ELF-1 (cell line): ENCODE measurements at places on chromosomes 4 and X.

DNA sequence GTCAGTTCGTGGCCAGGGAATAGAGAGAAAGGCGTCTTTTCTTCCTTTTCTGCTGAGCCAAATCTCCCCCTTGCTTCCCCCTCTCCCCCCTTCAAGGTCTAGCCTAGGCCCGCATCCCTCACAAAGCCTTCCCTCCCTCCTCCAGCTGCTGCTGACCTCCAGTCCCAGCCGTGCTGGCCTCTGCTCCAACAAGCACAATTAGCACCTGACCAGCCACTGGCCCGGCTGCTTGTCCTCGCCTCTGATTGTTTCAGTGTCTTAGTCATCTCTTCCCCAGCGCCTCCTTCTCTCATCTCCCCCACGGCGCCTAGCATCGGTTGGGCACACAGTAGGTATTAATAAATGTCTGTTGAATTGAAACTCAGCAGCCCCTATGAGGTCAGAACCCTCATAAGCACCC lies 4.2 kb downstream of the ELF4 start:
- peak; percentile 57 for DNase-seq

DNA sequence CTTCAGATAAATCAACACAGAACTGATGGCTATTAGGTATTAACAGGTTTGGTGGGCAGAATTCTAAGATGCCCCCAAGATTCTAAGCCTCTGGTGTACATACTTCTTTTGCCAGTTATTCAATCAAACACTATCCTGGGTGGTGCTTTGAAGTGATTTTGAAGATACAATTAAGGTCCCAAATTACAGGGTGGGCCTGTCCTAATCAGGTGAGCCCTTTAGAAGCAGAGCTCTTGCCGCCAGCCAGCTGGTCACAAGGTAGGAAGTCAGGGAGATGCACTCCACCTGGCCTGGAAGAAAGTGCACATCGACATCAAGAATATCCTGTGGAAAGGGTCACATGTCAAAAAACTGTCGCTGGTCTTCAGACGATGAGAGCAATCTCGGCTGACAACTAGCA lies 29.5 kb downstream of the ASB9 start:
- no peak for DNase-seq

- DNase-seq = no peak
These were observed 151.5 kb downstream of the PTTG2 start for GRCh38 chr4:38111717-38112116.

DNA sequence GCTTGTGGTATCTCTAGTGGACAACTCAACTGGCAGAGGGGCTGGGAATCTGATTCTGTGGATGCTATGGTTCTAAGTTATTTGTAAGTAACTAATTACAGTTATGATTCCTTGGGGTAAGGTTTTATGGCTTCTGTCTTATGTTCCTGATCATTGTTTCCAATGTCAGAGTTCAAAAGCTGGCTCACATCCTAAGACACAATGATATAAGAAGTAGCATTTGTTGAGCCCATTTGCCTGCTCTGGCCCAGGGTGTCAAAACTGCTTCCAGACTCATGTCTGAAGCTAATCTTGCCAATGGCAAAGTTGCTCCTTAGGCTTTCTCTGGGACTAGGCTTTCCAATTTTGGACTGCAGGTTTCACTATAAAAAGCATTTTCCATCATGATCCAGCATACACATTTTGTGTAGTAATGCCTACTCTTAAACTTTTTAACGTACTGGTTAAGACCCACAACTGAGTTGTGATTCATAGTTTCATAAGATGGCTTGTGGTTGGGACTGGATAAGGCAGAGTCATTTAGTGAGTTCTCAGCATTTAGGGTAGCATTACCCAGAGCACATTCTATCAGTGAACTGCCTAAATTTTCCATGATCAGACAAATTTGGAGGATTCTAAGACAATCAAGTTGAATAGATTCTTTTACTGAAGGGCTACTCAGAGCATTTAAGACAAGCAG lies 50.0 kb downstream of the CCNI start:
- DNase-seq = no peak

GRCh38 chrX:117327373-117327772 lies 789.2 kb downstream of the KLHL13 start:
- DNase-seq = peak; percentile 12

DNA sequence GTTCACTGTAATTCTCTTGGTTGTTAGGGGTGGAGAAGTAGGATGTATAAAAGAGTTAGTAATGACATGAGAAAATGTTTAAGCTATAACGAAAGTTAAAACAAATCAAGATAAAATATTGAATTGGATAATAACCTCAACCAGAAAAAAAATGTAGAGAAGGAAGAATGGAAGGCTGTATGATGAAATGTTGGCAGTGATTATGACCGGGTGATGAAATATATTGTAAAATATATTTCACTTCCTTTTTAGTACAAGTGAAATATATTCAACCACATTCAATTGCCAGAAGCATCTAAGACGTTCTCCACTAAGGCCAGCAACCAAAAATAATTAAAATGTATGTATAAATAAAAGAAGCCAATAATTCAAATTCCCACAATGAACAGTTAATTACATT lies 309.3 kb upstream of the FGF13 start:
- DNase-seq = no peak

DNA sequence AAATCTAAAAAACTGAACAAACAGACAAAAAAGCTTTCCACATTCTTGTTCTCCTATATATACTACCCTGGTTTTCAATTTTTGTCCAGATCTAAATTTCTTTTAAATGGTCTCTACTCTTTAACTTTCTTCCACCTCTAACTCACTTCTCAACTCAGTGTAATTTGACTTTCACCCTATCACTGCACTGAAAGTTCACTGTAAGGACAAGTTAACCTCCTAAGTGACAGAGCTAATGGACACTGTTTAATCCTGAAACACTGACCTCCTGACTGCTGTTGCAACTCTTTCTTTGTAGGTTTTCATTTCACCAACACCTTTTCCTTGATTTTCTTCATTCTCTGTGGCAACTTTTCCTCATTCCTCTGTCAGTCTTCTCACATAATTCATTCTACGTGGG lies 50.0 kb downstream of the ATOH1 start:
- no peak for DNase-seq

GRCh38 chr4:161577579-161578301 lies 586.1 kb downstream of the FSTL5 start:
- no peak for DNase-seq

DNA sequence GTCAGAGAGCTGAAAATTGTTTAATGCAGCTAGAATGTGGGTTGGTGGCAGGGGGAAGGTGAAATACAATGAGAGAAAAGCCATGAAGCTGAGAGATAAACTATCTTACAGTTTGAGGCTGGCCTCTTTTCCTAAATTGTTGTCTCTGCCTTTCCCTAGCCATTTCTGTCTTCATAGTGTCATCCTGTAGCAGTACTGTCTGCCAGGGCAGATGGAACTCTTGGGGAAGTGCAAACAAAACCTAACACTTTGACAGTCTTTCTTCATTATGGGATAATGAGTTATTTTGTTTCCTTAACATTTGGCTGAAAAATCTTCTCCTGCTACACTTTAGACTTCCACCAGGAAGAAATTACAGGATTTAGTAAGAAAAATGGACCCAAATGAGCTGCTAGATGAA lies 197.8 kb upstream of the ARX start:
- no peak for DNase-seq

DNA sequence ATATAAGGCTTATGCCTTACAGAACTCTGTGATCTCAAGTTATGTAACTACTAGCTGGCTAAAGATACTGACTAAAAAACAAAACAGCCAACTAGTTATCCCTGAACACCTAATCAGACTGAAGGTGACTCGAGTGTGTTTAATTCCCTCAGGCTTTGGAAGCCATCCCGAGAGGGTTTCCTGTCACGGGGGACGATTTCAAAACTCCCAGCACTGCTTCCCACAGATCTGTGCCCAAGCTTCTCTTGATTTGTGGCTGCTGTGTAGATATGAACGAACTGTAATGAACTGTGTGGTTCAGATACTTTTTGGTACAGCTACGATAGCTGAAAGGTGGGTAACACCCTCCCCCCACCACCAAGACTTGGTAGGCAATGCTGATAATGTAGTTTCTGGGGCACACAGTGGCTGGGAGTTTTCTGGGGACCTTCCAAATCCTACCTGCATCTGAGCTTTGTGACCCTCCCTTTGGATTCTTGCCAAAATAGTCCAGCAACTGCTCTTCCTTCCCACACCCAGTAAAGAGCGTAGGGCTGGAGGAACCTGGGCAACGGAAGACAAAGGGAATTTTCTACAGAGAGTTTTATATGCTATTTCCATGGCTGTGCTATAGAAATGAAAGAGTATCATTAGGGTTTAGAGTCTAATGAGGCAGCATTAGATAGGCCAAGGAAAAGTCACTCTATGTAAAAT lies 148.8 kb downstream of the MGST2 start:
- DNase-seq = no peak

DNA sequence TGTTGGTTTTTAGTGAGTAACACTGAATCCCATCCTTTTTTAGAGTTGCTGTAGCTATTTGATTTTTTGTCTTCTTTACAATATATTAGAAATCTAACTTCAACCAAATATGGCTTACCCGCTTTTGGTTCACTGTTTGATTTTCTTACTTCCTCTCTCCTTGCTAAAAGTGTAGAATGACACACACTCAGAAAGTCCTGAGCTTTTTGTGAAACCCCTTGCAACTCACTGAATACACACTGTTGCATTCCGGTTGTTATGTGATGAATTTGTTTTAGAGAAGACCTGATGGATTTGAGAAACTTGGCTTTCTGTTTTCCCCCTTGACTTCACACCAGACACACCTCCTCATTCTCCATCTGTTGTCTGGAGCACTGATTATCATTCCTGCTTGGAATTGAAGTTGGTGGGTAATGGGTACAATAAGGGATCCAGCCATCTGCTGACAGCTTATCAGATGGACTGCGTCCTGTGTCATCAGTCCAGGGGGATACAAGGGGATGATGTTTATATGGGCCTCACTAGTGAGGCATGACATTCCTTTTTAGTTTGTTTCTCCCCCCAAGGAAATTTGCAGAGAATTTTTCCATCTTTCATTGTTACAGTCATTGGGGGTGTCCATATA lies 5.2 kb downstream of the TMEM164 start:
- DNase-seq = no peak

GRCh38 chr4:40718586-40718985 lies 31.2 kb upstream of the NSUN7 start:
- DNase-seq = peak; percentile 60

DNA sequence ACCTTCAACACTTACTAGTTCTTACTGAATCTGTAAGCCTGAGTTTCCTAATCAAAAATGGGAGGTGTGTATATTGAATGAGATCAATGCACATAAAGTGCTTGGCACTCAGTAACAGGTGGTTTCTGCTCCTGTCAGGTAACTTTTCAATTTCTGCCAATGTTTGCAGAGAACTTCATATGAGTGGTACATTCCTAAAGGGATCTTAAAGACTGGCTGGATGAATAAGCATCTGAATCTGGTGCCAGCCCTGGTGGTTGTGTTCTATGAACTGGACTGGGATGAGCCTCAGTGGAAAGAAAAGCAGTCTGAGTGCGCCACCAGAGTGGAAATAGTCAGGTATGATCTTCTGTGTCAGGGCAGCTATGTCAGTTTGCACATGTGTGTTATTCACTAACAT lies 7.0 kb downstream of the TRAPPC11 start:
- no peak for DNase-seq

GRCh38 chr4:187929024-187929423 lies 66.5 kb upstream of the ZFP42 start:
- DNase-seq = peak; percentile 71

DNA sequence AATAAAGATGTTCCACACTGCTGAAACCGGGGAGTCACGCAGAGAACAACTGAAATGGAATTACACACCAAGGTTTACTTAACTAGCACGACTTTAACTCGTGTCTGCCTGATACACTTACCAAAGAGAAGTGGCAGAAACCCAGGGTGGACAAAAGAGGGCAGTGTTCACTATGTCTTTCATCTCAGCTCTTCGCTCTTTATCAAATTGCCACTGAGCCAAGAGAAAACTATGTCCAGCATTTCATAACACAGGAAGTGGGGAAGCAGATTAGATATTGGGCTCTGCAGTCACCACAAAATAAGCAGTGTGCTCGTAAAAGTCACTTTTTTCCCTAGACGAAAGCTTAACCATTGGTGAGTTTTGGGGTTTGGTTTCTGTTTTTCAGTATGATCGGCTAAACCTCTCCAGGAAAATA lies 155.7 kb downstream of the CHIC2 start:
- peak; percentile 60 for DNase-seq

GRCh38 chr4:70818173-70818855 lies 21.4 kb downstream of the GRSF1 start:
- no peak for DNase-seq

DNA sequence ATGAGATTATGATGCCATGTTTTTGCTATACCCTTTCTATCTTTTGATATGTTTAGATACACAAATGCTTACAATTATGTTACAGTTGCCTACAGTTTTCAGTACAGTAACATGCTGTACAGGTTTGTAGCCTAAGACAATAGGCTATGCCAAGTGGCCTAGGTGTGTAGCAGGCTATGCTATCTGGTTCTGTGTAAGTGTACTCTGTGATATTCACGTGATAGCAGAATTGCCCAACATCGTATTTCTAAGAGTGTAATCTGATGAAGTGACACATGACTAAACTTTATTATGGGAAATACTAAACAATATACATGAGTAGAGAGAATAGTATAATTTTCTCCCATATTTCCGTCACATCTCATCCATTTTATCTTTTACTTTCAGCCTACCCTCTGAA lies 97.0 kb downstream of the CLDN22 start:
- no peak for DNase-seq

DNA sequence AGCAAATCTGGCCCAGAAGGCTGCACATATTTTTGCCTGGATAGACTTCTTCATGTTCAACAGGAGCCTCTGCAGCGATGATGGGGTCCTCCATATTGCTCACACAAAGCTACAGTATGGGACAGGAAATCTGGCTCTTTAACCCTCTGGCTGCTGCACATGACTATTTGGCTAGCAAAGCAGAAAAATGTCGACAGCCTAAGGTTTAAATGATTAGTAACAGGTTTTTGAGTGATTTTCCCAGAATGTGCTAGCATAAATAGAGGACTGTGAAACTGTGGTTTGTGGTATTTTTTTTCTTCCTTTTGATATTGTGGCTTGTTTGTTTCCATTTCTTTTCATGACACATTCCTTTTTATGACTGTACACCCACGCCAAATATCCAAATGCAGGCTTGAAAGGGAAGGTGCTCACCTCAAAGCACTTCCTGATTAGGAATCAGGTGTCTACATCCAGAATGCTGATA lies 120.2 kb upstream of the GK2 start:
- no peak for DNase-seq

DNA sequence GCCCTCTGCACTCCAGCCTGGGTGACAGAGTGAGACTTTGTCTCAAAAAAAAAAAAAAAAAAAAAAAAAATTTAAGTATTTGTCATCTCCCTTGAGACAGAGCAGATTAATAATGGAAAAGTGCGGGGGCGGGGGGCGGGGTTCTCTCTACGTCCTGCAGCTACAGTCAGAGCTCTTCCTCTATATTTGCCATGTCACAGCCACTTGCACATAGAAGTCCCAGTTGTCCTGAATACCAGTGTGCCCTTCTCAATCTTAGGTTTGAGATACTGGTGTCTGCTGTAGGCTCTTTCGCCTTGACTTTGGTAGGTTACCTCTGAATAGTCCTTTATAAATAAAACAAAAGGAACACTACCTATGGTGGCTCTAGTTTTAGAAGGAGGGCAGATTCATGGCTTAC lies 237.8 kb upstream of the PGRMC2 start:
- no peak for DNase-seq
